ENCODE measurements at places on chromosomes 3 and 15.

DNA sequence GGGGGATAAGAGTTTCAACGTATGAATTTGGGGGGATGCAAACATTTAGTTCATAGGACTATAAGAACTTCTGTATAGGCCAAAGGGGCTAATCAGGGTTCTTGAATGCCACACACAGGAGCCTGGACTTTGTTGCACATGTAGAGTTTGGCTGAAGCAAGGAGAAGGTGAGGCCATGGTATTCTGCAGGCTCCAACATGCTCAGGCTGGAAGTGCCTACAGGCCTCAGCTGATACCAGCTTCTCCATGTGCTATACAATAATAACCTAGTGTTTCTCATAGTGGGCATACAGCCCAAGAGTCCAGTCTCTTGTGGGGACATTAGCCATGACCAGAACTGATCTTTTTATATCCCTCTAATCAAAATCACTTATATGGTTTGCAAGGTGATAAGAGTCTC, 399.7 kb upstream of the MCTP2 start:
- DNase-seq = no peak

GRCh38 chr15:57540736-57541135, 51.0 kb upstream of the MYZAP start:
- no peak for DNase-seq

- DNase-seq = no peak
Observed at GRCh38 chr3:101166150-101166549, 154.2 kb downstream of the IMPG2 start.

DNA sequence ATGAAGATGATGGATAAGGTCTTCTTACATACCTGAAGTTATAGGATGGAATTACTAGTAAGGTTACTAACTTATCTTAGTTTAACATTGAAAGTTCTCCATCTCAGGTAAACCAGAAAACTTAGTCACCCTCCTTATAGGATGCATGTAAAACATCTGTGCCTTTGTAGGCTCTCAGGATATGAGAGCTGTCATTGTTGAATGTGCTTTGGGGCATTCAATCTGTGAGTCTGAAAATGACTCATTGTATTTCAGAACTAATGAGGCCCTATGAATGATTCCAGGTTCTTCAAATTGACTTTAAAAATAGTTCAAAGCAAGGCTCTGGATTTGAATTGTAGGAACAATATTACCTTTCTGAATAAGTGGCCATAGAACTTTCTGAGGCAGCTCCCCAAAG, 237.7 kb upstream of the AZI2 start:
- DNase-seq = no peak

- no peak for DNase-seq
Observed at GRCh38 chr15:73572296-73572695, 60.9 kb downstream of the NPTN start.

- DNase-seq = no peak
Observed at GRCh38 chr15:31316135-31316795, 10.4 kb upstream of the KLF13 start.

- no peak for DNase-seq
Observed at GRCh38 chr3:81744366-81744765, 17.1 kb downstream of the GBE1 start.

DNA sequence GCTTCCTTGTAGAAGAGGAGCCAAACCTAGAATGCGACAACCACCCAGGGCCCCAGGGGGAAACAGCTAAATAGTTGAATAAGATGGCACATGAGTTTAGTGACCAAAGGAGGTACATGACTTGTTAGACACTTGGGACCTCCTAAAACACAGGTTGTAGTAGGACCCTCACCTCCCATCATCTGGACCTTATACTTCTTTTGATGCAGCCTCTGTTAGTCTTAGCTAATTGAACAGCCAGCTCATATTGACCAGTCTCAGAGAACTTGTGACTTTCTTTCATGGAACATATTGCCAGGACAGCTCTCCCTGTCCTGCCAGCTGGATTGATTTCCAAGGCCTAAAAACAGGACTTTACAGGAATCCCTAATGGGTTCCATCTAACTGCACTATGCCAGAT, 45.0 kb downstream of the SPSB4 start:
- DNase-seq = no peak

Data from stimulated activated naive CD4-positive, alpha-beta T cell (primary cell).